Urothelium cell line (cell line): ENCODE measurements at places on chromosomes 1 and 21.

- no peak for DNase-seq
Observed at GRCh38 chr1:33161061-33161681, 20.7 kb downstream of the TRIM62 start.

DNA sequence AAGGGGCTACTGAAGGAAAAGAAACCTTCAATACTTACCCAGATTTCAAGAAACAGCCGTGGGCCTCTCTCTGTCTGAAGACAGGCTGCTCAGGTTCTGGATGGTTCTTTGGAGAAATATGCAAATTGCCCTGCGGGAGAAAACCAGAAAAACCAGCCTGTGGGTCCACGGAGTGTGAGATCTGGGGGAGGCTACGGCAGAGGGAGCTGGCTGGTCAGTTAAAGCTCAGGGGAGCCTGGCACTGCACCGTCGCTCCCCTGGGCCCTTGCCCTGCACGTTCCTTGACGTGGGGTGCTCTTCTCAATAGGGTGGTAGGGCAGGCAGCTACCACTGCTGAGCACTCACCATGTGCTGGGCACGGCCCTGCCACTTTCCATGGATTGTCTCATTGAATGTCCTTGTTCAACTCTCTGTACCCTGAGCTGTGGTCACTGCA lies 12.7 kb downstream of the TMCO4 start:
- DNase-seq, result no peak

DNA sequence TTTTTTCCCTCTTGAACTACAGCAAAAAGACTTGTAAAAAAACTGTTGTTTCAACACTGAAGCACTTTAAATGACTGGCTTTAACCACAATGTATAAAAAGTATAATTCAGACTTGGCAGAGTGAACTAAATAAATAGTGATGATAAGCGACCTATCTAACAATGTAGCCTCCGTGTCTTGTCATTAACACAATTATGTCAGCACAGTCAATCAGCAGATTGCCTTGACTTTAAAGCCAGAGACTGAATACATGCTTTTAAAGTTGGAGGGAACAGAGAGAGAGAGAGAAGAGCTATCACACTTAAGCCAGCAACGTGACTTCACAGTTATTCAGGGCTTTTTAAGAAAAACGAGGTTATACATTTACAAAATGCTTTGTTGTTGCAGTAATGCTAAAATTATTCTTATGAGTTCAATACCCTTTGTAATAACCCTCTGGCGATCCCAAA lies 378.1 kb downstream of the LMO4 start:
- no peak for DNase-seq

DNA sequence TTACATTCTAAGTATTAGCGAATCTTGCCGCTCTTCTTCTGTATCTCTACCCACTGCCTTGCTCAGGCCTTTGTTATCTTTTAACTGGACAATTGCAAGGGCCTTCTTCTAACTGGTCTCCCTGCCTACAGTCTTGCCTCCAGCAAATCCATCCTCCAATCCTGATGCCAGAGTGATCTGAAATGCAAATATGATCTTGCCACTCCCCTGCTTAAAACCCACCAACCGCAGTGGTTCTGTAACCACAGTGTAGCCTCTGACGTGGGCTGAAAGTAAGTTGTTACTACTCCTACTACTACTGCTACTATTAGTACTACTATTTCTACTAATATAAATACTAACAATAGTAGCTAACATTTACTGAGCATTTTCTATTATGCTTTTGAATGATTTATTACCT lies 12.4 kb downstream of the MOV10 start:
- DNase-seq, result no peak

- DNase-seq, result no peak
Observed at GRCh38 chr1:111199329-111199728, 1.1 kb downstream of the DENND2D start.

GRCh38 chr1:159839116-159839849 lies 12.6 kb downstream of the SLAMF8 start:
- no peak for DNase-seq

- no peak for DNase-seq
Observed at GRCh38 chr1:87981810-87982209, 653.1 kb downstream of the LMO4 start.
